A549 treated with CpdA at 1 μM for 4 hours (cell line): ENCODE measurements at places on chromosomes 11 and 22. TPM values are rescaled to one million over a fixed set of nuclear protein-coding genes. Genes with fewer than 3 reads are reported as not detected.

Gene SCUBE2
- 0.27 to 0.70 TPM (median 0.57 TPM) in 5 replicates for total RNA-seq

Gene RTN4R
- 6.1 to 10.9 TPM (median 8.8 TPM) in 5 replicates for total RNA-seq

Gene PSMA1
- total RNA-seq: 183 to 215 TPM (median 189 TPM) in 5 replicates

Gene MMP13
- 0.06 TPM in 1 of 5 replicates, not detected in the others for total RNA-seq

Gene LUZP2
- total RNA-seq: not detected in 5 replicates

Gene OR5B21
- not detected in 5 replicates for total RNA-seq

Gene RAG2
- not detected in 5 replicates for total RNA-seq

Gene GGA1
- 18.9 to 25.2 TPM (median 22.3 TPM) in 5 replicates for total RNA-seq

Gene TSGA10IP
- not detected in 5 replicates for total RNA-seq

Gene CARD16
- total RNA-seq: 0.18 TPM in 1 of 5 replicates, not detected in the others

Gene SEC14L2
- total RNA-seq: 18.4 to 36.4 TPM (median 24.9 TPM) in 5 replicates

Gene ISX
- total RNA-seq: not detected in 5 replicates

Gene TIGD3
- 0.72 to 1.1 TPM (median 0.91 TPM) in 5 replicates for total RNA-seq
